ENCODE measurements at places on chromosomes 12 and 14.
A peak's percentile ranks its signal among the peaks of the same experiment; 100 is the strongest.

GRCh38 chr12:100404769-100405407 lies 48.0 kb downstream of the SLC17A8 start:
- peak; percentile 0 for DNase-seq

GRCh38 chr14:91029456-91030217 lies 30.8 kb downstream of the RPS6KA5 start:
- no peak for DNase-seq

DNA sequence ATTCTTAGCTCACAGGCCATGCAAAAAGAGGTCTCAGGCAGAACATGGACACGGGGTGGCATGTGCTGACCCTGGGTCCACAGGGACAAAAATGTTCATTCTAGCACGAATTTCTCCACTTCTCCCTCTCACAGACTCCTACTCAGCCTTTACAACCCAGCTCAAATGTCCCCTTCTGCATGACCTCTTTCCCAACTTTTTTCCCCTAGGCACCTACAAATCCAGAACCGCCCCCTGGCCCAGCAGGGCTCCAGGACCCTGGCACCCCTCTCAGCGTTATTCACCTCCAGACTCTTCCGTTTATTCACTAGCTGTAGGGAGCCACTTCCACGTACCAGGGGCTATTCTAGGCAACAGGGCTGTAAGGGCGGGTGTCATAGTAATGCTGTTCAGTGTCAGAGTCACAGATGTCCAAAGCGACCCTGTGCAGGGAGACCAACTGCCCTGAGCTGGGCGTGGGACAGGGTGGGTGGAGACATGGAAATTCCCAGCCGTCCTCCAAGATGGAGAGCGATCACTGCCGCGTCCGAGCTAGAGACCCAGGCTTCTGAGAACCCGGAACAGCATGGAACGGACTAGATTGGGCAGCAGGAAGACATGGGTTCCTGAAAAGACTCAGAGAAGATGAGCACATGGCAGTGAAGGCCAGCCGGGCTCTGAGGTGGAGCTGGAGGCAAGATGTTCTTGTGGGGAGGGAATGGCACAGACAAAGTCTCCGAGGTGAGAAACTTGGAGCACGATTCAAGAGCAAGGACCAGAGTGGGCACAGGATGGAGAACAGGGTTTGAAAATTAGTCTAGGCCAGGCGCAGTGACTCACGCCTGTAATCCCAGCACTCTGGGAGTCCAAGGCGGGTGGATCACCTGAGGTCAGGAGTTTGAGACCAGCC lies 274.9 kb upstream of the RTL1 start:
- no peak for DNase-seq

DNA sequence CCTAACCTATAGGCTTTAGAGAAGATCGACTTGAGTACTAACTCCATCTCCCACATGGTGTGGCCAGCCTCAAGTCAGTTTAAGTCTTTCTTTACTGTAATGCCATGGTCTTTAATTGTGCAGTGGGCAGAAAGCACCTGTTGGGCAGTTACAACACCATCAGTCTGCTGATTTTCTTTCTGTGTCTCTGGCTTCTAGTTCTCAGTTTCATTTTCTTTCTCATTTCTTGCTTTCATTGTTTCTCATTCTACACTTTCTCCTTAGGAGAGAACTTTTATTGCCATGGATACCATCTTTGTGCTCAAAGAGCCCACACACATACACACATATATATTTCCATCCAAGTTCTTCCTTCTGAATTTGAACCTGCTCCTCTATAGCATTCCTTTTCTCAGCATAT lies 96.1 kb upstream of the SLC16A7 start:
- DNase-seq, result no peak

DNA sequence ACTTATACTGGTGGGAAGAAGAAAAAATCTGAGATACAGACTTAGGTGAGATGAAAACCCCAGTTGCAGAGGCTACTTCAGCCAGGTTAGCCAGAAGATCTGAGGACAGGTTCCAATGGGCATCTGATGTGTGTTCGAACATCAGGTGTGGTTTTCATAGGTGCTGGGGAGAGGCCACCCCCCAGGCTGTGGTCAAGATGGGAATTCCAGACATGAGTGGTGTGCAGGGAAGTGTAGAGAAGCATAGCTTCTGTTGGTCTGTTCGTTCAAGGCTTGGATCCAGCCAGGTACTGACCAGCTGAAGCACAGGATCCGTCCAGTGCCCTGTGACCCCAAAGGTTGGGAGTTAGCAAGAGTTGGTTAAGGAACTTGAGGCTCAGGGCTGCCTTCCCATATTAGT lies 85.5 kb downstream of the SSPN start:
- DNase-seq, result no peak
